SW 1271 (cell line): ENCODE measurements at places on chromosomes 5 and 9.

DNA sequence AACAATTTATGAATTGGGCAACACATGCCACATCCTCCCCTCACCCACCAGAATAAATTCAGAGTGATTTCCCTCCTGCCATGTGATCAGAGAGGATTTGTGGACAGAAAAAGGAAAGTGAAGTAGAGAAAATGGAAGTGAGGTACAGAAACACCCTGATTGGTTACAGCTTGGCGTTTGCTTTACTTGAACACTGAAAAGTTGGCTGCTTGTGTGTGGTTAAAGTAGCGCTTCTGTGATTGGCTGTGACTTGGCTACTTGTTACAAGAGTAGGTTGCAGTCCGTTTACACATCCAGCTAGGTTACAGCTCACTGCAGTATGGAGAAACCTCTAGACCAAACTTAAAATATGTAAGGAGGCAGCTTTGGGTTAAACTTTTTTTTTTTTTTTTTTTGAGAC lies 205.2 kb upstream of the ZNF608 start:
- no peak for DNase-seq

DNA sequence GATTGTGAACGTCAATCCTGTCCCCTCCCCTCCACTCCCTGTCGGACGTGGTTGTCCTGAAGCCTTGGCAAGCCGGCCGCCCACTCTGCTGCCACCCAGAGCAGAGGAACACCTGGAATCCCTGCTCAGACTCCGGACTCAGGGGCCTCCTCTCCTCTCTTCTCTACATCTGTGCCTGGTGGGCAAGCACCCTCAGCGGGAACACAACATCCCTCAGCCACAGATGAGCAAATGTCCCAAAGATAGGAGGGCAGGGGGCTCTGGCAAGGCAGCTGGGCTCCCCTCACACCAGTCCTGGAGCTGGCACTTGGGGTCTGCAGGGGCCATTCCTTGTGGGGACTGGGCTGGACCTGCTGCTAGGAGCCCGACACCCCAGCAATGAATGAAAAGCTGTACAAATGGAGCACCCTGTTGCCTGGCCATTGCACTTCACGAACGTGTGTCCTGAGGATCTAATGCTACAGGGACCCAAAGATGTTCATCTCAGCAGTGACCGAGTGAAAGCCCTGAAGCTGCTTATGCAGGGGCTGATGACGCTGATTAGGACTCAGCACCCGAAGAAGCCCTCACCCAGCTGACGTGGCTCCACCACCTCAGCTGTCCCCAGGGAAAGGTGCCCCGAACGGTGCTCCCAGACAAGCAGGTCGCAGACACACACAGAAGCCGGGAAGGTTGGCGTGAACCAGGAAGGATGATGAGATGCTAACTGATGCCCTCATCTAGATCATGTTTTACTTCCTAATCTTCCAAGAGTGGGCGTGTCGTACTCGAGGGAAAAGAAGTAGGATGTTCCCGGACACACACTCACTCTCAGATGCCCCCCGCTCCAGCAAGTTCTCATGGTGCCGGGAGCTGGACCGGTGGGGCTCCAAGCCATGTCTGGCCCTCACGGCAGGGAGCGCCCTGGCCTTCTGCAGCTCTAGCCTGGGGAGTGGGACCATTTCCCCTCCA lies 177.0 kb upstream of the PPP1R26 start:
- no peak for DNase-seq

DNA sequence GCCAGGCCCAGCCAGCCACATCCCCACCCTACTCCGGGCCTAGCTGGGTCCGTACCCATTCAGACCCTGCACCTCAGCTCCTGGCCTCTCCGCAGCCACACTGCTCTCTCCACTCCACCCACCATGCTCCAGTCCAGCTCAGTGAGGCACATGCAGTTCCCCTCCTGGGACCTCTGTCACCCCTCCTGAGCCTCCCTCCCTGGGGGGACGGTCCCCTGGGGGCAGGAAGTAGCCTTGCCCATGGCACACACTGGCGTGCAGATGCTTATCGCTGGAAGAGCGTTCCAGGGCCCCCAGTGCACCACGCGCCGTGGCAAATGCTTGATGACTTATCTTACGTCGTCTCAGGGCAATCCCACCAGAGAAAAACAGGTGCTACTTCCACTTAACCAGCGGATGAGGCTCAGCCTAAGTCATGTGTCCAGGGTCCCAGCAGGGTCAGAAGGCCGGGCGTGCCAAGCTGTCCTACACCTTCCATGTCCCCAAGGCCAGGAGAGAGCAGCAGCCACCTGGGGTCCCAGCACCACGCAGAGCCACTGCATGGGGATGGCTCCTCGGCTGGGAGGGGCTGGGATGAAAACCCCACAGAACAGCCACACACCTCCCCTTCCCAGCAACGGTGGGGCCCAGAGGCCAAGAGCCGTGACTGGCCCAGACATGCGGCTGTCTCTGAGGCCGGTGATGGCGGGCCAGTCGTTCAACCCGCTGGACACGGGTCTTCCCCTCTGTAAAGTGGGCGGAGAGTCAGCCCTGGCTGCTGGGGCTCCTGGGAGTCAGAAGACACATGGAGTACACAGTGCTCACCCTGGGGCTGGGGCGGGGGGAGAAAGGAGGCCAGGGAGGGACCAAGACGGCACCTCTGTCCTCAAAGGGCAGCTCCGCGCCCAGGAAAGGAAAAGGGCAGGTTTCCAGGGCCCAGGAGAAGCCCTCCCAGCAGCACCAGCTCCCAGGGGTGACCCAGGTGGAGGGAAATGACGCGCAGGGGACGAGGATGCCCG lies 2.6 kb upstream of the CCDC187 start:
- DNase-seq: no peak

- DNase-seq: peak; percentile 69
Observed at GRCh38 chr5:120139039-120139438, 325.1 kb upstream of the PRR16 start.

GRCh38 chr9:92035146-92035545 lies 80.1 kb downstream of the SPTLC1 start:
- no peak for DNase-seq

GRCh38 chr9:6355728-6356127 lies 27.6 kb downstream of the TPD52L3 start:
- no peak for DNase-seq

GRCh38 chr9:110967196-110967595 lies 71.1 kb downstream of the LPAR1 start:
- no peak for DNase-seq

- no peak for DNase-seq
Observed at GRCh38 chr5:148666353-148666752, 12.0 kb upstream of the HTR4 start.
